ENCODE measurements at places on chromosomes 12 and 14.
A peak's percentile ranks its signal among the peaks of the same experiment; 100 is the strongest.

DNA sequence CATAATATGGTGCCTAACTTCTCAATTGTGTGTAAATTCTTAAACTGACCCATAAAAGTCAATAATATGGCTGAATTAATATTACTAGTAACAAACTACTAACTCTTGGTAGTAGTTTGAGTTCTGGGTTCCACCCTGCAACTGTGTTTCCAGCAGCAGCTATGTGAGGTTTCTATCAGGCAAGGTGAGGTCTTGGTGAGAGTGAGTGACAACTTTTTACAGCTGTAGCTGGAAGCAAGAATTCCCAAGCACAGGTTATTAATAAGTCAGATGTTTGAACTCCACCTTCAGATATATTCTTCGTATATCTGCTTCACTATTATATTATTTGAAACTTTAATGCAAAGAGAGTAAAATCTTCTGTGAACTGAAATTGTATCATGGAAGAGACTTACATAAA, 43.8 kb downstream of the MAP4K5 start:
- no peak for DNase-seq

DNA sequence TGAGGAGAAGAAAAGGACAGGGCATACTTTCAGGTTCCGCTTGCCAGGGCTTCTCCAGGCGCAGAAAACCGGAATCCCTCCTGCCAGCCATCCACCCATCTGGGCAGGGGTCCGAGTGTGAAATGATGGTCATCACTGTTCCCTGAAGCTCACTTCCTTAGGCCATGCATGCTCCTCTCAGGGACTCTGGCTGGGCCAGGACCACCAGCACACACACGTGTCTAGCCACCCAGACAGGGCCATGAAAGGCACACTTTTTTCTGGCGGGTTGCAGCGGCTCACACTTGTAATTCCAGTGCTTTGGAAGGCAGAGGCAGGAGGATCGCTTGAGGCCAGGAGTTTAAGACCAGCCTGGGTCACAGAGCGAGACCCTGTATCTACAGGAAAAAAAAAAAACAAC, 1.5 kb downstream of the TCL1A start:
- DNase-seq: no peak

GRCh38 chr12:6604259-6605029, 2.7 kb downstream of the CHD4 start:
- no peak for DNase-seq

- DNase-seq: no peak
Measured at GRCh38 chr12:102051431-102051965, 10.3 kb downstream of the WASHC3 start.

GRCh38 chr14:76781648-76782051, 20.4 kb downstream of the VASH1 start:
- DNase-seq: no peak

GRCh38 chr14:79856381-79856780, 354.9 kb downstream of the DIO2 start:
- DNase-seq: no peak

GRCh38 chr12:127459166-127459565, 807.8 kb upstream of the TMEM132C start:
- no peak for DNase-seq

- DNase-seq: no peak
Measured at GRCh38 chr14:54356172-54356571, 40.6 kb upstream of the CDKN3 start.

DNA sequence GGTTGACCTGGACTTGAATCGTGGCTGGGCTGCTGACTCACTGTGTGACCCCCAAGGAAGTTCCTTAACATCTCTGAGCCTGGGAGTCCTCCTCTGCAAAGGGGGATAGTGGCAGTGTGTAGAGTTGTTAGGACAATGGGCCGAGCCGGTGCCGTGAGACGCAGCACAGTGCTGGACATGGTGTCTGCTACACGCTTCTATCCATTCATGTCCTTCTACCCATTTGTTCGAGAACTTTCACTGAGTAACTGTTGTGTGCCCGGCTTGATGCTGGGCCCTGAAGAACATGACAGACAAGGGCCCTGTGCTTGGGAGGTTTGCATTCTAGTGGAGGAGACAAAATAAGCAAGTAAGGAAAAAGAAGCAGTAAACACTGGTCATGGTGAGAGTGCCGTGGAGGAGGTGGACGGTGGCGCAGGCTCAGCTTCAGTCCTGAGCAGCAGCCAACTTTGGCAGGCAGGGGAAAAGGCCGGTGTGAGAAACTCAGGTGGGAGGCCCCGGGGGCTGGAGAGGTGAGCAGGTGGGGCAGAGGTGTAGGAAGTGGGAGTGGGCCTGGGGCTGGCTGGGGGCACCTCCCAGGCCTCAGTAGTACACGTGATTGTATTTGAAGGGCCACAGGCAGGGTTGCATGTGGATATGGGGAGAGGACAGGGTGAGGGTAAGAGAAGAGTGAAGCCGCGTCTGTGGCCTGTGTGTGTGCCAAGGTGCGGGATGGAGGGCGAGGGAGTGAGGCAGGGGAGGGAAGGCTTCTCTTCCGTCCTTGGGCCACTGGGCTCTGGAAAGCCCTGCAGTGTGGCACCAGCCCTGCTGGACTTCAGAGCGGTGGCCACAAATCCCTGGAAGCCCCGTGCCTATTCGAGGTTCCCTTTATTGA, 13.8 kb downstream of the VASH1 start:
- DNase-seq: no peak

DNA sequence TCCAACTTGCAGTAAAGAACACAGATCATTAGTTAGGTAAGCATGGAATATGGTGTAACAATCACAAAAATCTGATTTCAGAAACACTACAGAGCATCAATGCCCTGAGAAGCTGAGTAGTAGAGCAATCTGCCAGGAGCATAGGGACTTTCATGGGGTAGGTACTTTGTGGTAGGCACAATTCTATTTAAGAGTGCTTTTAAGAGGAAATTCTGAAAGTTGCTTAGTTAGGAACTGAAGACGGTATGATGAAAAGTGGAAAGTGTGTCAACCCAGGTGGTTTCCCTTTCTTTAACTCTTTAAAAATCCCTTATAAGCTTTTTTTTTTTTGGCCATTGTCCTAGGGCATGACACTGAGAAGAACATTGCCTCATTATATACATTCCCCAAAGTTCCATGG, 535.7 kb upstream of the FBXO33 start:
- DNase-seq: no peak

DNA sequence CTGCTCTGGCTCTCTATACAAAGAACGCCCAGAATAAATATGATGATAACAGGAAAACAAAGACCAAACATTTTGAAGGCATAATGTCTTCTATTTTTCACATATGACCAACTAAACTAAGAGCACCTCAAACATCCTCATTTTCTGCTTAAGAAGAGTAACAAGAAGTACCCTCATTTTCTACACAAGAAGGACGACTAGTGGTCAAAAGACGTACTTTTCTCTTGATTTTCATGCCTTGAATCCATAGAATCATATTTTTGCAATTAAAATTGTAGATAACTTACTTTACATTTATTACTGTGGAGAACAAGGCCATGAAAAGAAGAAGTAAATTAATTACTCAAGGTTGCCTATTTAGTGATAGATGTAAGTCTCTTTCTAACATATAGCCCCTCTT, 358.6 kb downstream of the DUSP6 start:
- DNase-seq: peak; percentile 7

- DNase-seq: no peak
Measured at GRCh38 chr14:68672609-68673285, 120.1 kb downstream of the ZFP36L1 start.

GRCh38 chr12:94831081-94831751, 172.3 kb downstream of the NDUFA12 start:
- DNase-seq: no peak

DNA sequence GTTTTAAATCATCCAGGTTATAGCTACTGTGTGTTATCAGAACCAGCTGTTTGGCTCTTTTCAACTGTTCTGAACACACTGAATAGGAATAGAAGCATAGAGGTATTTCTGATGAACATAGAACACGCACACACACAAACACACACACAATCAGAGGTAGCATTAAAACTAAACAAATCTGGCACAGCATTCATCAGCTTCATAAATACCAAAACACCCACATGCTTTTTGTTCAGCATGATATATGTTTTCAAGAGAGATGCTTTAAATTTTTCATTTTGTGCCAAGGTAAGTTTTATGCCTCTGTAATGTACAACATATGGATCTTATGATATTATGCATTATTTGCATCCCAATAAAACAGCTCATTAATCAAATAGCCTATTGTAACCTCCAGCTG, 208.6 kb downstream of the GALC start:
- DNase-seq: no peak

- DNase-seq: no peak
Measured at GRCh38 chr14:35964697-35965286, 138.7 kb downstream of the BRMS1L start.

DNA sequence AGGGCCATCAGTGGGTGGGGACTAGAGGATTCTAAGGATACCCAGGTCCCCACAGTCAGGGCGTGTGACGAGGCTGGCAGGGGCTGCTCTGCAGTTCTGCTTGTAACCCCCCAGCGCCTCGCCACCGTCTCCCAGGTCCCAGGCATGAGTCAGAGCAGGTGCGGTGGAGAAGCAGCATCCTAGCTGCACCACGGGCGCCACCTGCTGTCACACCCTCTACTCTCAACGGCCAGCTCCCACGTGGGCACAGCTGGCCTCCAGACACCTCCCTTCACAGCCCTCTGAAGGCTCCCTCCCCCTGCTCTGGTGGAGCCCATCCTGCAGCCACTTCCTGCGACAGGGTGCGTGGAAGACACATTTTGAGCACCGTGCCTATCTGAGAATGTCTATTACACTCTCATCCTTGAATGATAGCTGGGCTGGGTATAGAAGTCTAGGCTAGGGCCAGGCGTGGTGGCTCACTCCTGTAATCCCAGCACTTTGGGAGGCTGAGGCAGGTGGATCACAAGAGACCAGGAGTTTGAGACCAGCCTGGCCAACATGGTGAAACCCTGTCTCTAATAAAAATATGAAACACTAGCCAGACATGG, 6.9 kb upstream of the NUDT14 start:
- DNase-seq: no peak

DNA sequence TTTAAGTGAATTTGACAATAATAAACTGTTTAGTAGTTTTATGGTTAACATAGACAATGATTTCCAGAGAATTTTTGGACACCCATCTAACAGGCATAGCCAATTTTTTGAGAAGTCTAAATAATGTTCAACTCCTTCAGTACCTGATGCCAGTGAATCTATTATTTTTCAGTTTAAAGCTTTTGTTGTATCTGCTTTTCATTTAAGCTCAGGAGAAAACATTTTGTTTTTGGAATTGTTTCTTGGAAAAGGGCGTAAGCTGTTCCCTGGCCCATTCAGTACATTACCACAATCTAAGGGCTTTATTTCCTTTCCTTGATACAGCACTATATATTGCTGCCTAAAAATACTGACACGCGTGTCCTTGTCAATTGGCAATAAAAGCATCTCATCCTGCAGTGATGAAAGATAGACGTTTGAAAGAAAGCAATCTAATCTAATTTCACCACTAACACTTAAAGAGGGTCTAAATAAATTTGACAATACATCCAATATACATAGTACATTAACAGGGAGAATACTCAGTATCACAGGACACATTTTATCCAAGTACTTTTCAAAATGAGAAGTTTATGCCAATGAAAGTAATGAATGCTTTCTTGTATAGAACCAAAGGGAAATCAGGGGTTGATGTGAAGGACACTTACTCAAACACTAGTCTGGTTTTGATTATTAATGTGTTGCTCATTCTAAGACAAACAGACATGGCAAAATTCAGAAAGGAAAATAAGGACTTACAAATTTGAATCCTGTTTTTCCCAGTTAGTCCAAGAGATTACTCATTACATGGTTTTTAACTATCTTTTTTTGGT, 104.2 kb upstream of the LGR5 start:
- DNase-seq: no peak

GRCh38 chr14:65422088-65422834, 9.7 kb downstream of the FUT8 start:
- no peak for DNase-seq

DNA sequence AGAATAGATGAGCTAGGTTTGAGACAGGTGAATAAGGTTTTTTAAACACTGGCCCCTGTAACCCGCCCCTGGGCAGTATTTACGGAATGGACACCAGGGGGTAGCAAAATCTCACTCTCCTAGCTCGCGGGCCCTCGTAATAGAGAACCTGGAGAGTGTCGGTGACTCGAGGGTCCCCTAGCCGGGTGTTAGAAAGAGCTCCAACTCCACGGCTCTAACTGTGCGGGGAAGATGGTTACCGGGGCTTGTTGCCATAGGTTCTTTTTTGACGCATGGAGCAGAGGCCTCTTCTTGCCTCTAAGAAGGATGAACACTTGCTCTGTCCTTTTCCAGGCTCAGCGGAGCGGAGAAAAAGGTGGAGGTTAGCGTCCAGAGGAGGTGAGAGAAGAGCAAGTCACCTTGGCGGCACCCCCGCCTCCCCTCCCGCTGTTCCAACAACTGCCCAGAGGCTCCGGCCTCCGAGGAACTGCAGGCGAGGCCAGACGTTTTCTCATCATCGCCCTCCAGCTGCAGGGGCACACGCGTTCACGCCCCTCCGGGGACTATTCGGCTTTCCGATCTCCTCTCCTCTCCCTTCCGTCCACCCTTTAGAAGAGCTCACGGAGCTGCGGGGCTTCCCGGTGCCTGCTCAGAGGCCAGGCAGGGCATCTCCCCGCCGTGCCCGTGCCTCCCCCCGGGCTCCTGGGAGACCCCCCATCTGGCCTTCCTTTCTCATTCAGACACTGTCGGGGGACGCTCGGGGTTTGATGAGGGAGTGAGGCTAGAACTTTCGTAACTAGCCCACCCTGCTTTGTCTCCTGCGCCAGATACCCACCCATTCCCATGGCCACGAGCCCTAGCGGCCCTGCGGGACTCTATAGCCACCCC, 1.4 kb upstream of the ARHGEF40 start:
- DNase-seq: peak; percentile 37

GRCh38 chr14:100673085-100673806, 53.4 kb upstream of the DLK1 start:
- peak; percentile 71 for DNase-seq

DNA sequence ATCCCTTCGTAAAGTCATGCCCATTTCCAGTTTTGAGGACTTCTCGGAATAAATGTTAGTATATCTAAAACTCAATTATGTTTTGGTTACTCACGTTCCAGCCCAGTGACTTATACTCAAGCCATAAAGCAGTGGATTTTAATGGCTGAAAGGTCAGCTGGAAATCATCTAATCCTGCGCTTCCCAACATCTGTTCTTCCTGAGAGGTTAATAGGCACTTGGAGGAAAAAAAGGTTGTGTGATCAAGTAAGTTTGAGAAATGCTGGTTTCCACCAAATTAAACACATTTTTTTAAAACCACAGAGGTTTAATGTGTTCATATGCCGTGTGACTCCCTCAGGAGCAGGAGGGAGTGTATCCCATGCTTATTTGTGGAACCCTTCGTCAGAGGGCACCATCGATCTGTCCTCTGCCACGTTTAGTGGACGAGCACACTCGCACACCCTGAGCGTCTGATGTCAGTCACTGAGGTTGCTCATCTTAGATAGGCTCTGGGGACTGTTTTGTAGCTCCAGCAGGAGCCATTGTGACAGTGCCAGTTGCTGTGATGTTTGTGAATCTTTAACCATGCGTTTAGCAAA, 41.4 kb downstream of the FBXL14 start:
- DNase-seq: no peak

DNA sequence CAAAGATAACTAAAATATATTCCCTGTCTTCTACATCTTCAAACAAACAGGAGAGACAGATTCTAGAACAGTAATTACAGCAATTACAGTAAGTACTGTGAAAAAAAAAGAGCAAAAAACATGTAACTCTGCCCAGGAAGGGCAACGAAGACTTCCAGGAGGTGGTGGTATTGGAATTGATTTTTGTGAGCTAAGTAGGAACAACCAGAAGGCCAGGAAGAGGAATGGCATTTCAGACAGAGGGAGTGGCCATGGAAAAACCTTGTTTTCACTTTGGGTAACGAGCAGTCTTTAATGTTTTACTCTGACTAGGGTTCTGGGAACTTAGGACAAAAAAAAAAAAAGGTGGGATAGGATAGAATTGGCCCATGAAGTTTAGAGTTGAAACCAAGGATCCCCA, 196.3 kb upstream of the PLEKHG7 start:
- DNase-seq: no peak
